Esophagus mucosa (tissue), 1 donor: ENCODE measurements at places on chromosomes 1 and 21.

- ATAC-seq = no peak
Observed at GRCh38 chr21:38436341-38436740, 61.9 kb downstream of the ERG start.

- no peak for ATAC-seq
Observed at GRCh38 chr1:209720326-209720725, 15.7 kb downstream of the HSD11B1 start.

GRCh38 chr21:45542242-45542666 lies at the start of gene SLC19A1:
TSS of gene SLC19A1 (minus strand) at chr21:45542440. CDS start at chr21:45537959, 4,481 bp downstream.
- peak; percentile 73 for ATAC-seq

DNA sequence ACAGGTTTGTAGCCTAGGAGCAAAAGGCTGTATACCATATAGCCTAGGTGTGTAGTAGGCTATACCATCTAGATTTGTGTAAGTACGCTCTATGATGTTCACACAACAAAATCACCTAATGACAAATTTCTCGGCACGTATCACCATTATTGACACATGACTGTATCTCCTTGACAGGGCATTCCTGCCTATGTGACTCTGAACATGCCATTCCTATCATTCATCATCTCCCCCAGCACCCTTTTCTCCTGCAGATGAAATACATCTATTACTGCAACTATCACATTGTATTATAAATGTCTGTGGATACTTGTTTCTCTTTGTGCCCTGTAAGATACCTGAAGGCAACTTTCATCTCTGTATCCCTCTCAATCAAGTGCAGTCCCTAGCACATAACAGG lies 29.9 kb downstream of the TP53BP2 start:
- ATAC-seq = peak; percentile 18

- ATAC-seq = peak; percentile 27
Observed at GRCh38 chr1:183467687-183468086, 4.6 kb upstream of the SMG7 start.

DNA sequence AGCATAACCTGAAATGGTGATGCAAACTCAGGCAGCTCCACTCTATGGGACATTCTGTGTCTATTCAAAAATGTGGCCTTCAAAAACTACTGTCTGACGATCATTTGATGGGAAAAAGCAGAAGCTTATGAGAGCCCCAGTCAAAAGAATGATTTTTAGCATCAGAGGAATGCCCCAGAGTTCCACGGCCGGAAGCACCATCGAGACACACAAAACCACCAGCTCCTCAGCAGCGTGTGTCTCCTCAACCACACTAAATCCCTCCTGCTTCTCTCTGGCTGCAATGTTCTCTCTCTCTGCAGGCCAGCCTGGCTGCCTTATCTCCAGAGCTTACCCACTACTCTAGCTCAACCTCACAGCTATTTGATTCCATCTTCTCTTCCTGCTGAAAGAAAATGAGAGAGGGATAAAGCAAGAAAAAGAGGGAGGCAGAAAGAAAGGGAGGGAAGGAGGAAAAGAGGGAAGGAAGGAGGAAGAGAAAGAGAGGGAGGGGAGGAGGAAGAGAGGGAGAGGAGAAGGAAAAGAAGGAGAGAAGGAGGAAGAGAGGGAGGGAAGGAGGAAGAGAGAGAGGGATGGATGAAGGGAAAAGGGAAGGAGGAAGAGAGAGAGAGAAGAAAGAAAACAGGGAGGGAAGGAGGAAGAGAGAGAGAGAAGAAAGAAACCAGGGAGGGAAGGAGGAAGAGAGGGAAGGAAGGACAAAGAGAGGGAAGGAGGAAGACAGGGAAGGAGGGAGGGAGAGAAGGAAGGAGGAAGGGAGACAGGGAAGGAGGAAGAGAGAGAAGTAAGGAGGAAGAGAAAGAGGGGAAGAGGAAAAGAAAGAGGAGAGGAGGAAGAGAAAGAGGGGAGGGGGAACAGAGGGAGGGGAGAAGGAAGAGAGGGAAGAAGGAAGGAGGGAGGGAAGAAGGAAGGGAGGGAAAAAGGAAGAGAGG lies 33.5 kb upstream of the LAPTM5 start:
- ATAC-seq = no peak

DNA sequence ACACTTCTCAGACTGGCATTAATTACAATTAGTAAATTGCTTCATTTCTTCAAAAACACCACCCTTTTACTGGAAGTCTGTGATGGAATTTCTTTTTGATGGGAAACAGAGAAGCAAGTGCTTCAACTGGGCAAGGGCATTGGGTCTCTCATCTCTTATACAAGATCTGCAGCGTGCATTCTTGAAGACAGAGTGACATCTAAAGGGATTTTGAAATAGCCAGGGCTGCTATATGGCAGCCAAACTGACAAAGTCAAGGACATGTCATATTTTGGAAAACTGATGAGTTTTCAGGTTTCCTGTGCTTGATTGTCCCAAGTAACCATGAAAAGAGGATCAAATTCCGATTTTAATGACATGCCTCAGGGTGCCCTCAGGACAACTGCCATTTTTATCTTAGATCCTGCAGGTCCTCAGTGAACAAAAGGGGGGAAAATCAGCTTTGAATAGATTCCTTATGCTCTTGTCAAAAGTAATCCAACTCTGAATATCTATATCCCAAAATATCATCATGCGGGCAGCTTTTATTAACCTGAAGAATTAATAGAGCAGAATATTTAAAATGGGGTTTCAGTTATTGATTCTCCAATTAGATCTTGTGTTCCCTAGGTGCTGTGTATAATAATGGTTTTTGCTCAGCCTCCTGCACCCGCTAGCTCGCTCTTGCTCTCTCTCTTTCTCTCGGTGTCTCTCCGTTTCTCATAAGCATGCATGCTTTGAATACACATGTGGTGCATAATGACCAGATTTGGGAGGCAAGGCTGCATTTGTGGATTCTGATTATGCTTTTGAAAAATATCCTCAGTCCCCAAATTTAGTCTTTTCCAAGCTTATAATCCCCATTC lies 221.8 kb downstream of the TTLL7 start:
- no peak for ATAC-seq

- ATAC-seq = peak; percentile 93
Observed at GRCh38 chr1:178031856-178032320, 62.0 kb upstream of the RASAL2 start.

DNA sequence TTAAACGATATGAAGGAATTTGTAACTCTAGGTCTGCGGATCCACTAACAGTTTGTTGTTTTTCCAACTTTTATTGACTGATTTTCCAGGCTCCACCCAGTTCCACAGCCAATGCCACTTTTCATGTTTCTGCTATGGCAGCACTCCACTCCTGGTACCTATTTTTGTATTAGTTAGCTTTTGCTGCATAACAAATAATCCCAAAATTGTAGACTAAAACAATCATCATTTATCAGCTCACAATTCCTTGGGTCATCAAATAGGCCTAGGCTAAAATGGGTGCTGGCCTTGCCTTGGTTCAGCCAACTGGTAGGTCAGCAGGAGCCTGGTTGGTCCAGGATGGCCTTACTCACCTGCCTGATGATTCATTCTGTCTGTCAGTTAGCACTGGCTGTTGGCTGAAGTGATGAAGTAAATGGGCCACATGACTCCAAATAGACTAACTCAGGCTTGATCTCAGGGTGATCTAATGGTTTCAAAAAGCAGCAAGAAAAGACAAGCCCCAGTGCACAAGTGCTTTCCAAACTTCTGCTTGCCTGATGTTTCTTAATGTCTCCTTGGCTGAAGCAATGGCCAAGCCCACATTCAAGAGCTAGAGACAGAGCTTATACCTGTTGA lies 3.2 kb upstream of the C8B start:
- no peak for ATAC-seq

DNA sequence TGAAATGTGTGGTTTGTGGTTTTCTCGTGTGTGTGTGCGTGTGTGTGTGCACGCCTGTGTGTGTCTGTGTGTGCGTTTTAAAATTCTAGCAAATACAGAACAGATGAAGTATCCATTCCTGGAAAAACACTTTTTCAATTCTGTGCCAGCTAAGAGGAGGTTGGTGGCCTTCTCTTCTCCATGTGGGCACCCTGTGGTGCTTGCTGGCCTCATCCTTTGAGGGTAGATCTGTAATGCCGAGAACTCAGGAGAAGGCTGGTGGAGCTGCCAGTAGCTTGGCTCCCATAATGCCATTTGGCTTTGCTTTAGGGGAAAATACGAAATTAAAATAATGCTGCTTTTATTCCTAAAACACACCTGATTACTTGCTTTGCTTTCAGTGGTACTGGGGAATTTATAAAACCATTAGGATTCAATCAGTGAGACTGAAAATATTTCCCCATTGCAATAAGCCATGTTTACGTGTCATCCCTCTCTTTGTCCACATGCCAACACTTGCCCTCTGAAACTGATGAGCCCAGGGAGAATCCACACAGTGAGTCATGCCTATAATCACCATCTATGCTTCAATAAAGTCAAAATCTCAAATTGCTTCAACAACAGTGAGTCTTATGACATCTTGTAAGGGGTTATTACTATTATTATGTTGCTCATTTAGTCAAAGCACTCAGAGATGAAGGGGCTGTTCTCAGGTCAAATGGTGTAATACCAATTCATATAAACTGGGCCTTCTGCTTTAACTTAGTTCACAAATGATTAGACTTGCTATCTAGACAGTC lies 39.2 kb downstream of the ABCA4 start:
- ATAC-seq = peak; percentile 82

DNA sequence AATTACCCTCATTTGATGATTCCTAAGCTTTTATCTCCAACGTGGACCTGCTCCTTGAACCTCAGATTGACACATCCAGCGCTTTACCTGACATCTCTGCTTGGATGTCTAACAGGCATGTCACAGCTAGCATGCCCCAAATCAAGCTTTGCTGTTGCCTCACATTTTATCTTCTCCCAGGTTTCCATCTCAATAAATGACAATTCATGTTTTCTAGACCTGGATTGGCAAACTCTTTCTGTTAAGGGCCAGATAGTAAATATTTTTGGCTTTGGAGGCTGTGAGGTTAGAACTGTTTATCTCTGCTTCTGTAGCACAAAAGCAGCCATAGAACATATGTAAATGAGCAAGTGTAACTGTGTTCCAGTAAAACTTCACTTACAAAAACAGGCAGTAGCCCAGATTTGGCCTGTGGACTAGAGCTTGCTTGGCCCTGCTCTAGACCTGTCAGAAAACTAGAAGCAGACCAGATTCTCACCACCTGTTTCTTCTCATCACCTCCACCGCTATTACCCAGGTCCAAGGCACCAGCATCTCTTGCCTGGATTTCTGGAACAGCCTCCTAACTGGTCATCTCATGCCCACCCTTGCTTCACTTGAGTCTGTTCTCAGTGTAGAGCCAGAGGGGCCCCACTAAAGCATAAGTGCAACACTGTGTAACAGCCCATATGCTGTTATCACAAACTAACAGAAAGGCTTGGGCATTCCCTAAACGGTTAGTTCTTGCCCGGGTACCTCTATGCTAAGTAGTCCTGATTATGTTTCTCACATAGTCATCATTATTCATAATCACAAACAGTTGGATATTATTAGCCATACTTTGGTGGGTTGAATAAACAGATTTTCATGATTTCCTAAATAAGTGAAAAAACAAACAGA lies 42.3 kb downstream of the UBE4B start:
- ATAC-seq = peak; percentile 21

GRCh38 chr1:220759147-220759546 lies 11.0 kb downstream of the MTARC2 start:
- no peak for ATAC-seq

DNA sequence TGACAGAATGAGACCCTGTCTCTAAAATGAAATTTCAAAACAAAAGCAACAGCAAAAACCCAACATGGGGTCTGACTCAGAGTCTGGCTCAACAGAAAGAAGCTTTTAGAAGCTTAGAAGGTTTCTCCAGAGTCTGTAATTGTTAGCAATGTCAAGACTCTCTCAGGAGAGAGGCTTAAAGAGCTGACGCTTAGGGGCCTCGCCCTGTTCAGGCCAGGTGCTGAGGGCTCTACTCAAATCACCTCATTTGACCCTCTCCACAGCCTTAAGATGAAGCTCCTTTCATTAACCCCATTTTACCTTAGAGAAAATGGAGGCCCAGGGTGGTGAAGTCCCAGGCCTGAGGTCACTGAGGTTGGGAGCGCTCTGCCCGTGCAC lies 5.3 kb upstream of the KIF17 start:
- ATAC-seq = no peak

GRCh38 chr1:40976952-40977690 lies 2.4 kb upstream of the CTPS1 start:
- no peak for ATAC-seq

- ATAC-seq = no peak
Observed at GRCh38 chr1:212271234-212271633, 14.0 kb upstream of the PPP2R5A start.
